ENCODE measurements at places on chromosomes 11 and 22. TPM values are rescaled to one million over a fixed set of nuclear protein-coding genes. Genes with fewer than 3 reads are reported as not detected.

The KDM4D gene
- total RNA-seq, result 0.73 TPM

The TPP1 gene
- total RNA-seq, result 160 TPM

The APOBEC3C gene
- total RNA-seq, result 6.6 TPM

The UBQLN3 gene
- not detected for total RNA-seq

All from pulmonary artery endothelial cell (primary cell).